ENCODE measurements at places on chromosomes 1 and 21.

- DNase-seq, result peak; percentile 76
Measured at GRCh38 chr1:1344655-1345361, 4.4 kb downstream of the DVL1 start.

DNA sequence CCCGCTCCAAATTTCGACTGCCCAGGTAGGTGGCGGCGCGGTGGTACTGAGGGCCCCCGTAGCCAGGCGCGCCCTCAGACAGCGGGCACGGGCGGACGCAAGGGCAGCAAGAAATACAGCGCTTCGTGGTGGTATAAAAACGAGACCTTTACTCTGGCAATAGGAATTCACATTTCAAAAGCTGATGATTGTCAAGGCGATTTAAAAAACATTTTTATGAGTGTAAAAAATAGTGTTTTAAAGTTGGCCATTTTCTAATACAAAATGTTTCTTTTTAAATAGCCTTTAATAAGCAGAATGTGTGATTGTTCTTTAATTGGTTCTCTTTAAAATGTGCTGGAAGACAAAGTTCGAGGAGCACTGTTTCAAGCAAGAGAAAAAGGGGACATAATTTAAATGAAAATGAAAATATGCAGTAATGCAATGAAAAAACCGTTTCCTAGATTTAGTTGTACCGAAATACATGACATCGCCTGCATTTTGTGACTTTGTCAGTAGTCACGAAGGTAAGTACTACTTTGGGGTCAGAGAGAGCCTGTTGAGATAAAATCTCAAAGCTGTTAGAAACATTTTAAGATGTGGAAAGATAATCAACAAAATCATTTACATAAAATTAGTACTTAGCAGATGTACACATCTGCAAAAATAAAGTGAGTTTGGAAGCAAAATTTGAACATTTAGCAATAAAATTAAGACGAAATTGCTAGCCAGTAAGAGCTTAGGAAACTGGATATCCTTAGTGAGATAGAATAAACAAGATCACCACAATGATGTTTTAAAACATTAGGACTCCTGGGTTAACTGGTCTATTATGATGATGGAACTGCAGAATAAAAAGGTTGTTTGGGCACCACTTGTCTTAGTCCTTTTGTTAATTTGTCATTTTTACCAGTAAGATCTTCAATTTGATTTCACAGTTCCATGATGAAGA, 1.1 kb upstream of the PSMG1 start:
- DNase-seq, result no peak

GRCh38 chr1:236039740-236040685, 24.9 kb downstream of the NID1 start:
- DNase-seq, result no peak

DNA sequence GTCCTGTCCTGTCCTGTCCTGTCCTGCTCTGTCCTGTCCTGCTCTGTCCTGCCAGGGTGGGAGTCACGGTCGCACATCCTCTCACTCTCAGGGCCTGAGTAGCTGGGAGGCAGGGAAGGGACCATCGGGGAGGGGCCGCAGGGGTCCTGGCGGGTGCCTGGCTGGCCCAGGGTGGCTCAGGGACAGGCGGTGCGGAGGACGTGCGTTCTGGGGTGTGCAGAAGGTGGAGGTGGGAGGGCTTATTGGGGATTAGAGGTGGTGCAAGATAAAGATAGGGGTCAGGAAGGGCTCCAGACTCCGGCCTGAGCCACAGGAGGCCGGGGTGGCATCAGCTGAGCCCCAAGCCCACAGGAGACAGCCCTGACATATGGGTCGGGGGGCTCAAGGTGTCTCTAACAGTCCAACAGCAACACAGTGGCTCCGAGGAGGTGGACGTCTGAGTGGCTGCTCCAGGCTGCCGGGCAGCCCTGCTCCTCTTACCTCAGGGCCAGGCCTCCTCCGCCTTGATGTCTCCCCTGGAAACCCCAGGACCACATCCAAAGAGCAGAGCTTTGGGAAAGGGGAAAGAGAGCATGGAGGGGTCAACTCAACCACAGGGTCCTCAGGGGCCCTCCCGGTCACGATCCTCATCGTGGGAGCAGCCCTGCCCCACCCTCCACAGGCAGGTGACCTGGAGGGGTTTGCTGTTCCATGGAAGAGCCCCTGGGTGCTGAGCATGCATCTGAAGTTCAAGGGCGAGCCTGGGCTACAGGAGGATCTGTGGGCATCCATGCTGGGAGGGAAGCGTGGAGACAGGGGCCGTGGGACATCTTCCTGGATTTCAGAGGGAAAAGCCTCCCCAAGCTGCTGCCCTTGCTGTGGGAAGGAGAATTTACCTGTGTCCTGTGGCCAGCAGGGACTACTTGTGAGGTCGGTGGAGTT, 39.6 kb upstream of the ADARB1 start:
- DNase-seq, result no peak
